Forelimb muscle (tissue), 1 donor: ENCODE measurements at places on chromosomes 13 and 19. TPM values are rescaled to one million over a fixed set of nuclear protein-coding genes. Genes with fewer than 3 reads are reported as not detected.

DNA sequence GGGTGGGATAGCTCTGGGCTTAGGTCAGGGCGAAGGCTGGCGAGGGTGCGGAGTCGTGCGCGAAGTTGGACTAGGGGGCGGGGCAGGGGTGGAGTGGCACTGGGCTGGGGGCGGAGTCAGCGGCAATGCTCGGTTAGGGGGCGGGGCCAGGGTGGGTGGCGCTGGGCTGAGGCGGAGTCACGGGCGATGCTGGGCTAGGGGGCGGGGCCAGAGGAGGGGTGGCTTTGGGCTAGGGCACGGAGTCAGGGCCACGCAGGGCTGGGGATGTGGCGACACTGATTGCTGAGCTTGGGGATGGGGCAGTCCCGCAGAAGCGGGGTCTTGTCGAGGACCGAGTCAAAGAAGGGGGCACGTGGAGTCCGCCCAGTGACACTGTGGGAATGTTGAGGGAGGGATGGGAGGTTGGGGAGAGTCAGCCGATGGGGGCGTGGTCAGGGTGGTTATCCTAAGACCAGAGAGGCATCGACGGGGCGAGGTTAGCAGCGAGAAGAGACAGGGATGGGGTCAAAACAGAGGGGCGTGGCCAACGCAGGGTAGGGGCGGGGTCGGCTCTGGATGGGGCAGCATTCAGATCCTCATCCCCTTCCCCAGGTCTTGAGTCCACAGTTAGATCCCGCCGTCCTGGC lies 8.7 kb downstream of the HOMER3 start:
- no peak for DNase-seq

GRCh38 chr19:56316728-56317127 lies 2.1 kb upstream of the ZSCAN5A start:
- DNase-seq: no peak

- no peak for DNase-seq
Measured at GRCh38 chr19:29945433-29945832, 3.4 kb downstream of the URI1 start.

DNA sequence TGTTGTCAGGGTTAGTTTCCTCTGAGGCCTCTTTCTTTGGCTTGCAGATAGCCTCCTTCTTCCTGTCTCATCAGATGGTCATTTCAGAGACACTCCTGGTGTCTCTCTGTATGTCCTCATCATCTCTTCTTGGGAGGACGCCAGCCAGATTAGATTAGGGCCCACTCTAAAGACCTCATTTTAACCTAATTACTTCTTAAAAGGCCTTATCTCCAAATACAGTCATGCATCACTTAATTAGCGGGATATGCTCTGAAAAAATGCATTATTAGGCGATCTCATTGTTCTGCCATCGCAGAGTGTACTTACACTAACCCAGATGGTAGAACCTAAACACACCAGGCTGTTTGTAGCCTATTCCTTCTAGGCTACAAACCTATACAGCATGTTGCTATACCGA lies 89.0 kb downstream of the CDK8 start:
- no peak for DNase-seq

DNA sequence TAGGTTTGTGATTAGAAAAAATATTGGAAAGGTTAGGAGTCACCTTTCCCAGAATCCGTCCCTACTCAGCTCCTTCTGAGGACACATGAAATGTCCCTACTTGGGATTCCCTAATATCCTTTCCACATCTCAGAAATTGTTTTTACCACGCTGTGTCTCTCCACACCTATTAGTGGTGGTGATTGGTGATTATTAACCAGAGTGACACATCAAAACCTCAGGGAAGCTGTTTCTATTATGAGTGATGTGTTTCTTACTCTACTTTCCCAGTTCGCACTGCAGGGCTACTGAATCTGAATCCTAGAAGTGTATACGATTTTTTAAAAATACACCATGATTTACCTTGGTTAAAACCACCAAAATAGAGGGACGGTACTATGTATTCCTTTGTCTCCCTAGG lies 460.8 kb downstream of the TBC1D4 start:
- no peak for DNase-seq

DNA sequence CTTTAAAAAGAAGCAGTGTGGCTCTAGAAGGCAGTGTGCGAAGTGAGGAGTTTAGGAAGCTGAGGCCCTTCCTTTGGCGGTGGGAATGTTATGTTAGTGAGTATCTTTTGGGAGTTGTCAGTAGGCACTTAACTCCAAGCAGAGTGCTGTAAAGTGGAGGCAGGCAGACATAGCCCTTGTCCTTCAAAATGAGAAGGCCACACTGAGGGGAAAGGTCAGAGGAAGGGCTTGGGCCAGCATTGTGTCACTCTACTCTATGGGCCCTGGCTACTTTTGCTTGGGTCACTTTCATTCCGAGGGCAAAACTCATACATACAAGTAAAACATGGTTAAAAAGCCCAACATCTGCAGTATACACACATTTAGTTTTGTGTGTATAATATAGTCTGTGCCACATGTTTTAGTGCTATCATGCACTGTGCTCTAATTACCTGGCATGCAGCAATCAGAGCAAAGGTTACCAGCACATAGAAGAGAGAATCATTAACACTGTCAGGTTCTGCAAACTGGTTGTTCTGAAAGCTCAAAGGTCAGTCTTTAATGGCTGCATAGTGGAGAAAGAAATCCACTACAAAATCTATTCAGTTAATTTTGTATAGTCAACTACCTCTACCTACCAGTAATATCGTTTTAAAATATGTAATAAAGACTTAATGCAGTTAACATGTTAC lies 64.4 kb downstream of the WASF3 start:
- DNase-seq: no peak

DNA sequence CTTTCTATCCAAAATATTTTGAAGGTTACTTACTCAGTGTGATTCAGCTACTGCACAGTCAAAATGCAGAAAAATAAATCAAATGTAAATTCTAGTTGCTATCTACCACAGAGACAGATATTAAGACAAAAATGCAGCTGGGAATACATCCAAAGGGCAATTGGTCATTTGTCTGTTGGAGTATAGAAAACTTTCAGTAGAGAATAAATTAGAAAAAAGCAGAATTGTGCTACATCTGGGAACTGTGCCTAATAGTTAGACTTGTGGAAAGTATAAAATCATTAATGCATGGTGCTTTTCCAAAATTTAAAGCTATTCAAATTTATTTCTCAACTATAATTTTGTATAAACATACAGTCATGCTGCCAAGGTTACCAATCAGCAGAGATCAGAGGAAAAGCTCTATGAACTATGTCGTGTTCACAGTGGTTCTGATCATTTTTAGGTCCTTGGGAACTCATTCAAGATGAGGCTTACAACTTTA lies 1635.8 kb downstream of the PCDH9 start:
- peak; percentile 57 for DNase-seq

DNA sequence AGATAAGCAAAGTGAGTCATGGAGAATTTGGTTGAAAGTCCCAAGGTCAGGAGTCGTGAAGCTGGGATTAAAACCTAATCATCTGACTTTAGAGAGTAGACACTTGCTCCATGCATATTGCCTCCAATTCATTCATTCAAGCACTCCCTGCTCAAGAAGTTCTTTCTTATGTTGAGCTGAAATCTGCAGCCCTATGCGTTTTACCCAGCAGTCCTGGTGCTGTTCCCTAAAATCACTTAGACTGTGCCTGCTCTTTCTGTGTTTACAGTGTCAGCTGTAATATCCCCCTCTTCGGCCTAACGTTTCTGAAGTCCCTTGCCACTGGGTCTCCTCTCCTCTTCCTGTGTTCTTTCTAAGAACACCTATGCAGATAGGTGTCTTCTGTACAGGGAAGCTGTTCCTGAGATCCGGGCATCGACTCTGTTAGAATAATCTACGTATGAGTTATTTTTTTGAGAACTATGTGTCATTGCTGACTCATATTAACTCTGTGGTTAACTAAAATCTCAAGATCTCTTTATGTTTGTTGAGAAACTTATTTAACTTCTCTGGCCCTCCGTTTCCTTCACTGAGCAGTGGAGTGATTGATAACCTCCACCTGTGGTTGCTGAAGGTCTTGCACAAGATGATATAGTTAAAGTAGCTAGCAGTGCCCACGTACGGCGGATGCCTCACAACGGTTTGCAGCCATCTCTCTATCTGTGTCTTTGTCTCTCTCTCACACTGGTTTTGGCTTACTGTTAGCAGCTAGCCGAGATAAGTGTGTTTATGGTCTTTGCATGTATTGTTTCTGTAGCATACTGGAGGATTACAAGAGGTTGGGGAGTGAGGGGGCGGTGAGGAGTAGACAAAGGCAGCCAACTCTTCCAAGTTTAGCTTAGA lies 4.7 kb downstream of the ALOX5AP start:
- no peak for DNase-seq

- no peak for DNase-seq
Measured at GRCh38 chr13:46113596-46113995, 8.8 kb upstream of the CPB2 start.

- no peak for DNase-seq
Measured at GRCh38 chr19:52191951-52192350, 2.1 kb downstream of the PPP2R1A start.

GRCh38 chr19:28966737-28967399 lies 246.1 kb downstream of the UQCRFS1 start:
- DNase-seq: no peak

GRCh38 chr19:1130771-1131717 lies 27.2 kb downstream of the GPX4 start:
- DNase-seq: no peak

DNA sequence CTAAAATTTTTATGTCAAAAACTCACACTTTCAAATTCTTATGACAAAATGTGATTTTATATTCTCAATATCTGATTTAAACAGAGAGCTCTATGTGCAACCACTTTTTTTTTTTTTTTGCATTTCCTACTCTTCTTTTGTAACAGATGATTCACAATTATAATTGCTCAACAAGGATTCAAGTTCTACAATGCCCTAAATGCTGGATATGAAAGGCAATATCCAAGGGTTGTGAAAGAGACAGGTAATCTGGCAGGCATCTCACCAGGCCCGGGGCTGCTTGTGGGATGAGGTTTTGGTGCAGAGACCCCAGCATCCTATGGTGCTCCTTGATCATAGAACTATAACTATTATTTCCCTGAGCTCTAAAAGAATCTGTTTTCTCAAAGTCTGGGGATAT lies 363.6 kb upstream of the NBEA start:
- DNase-seq: no peak

- no peak for DNase-seq
Measured at GRCh38 chr19:50512112-50512998, 1.4 kb downstream of the ASPDH start.

- no peak for DNase-seq
Measured at GRCh38 chr19:10209315-10209714, 14.6 kb upstream of the DNMT1 start.

GRCh38 chr13:94667190-94667589 lies 45.2 kb downstream of the SOX21 start:
- DNase-seq: no peak

- no peak for DNase-seq
Measured at GRCh38 chr13:105153611-105154010, 1381.9 kb downstream of the EFNB2 start.

DNA sequence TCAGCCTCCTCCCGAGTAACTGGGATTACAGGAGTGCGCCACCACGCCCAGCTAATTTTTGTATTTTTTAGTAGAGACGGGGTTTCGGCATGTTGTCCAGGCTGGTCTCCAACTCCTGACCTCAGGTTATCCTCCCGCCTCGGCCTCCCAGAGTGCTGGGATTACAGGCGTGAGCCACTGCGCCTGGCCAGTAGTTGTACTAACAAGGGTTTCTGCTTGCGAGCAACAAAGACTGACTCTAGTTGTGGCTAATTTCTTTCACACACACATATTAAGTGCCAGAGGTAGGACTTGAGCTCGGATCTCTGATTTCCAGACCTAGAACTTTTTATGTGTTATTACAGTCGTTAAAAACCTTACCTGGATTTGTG lies 635 bp upstream of the PCCA start:
- no peak for DNase-seq

GRCh38 chr19:4849019-4849418 lies 17.5 kb upstream of the TICAM1 start:
- DNase-seq: no peak

DNA sequence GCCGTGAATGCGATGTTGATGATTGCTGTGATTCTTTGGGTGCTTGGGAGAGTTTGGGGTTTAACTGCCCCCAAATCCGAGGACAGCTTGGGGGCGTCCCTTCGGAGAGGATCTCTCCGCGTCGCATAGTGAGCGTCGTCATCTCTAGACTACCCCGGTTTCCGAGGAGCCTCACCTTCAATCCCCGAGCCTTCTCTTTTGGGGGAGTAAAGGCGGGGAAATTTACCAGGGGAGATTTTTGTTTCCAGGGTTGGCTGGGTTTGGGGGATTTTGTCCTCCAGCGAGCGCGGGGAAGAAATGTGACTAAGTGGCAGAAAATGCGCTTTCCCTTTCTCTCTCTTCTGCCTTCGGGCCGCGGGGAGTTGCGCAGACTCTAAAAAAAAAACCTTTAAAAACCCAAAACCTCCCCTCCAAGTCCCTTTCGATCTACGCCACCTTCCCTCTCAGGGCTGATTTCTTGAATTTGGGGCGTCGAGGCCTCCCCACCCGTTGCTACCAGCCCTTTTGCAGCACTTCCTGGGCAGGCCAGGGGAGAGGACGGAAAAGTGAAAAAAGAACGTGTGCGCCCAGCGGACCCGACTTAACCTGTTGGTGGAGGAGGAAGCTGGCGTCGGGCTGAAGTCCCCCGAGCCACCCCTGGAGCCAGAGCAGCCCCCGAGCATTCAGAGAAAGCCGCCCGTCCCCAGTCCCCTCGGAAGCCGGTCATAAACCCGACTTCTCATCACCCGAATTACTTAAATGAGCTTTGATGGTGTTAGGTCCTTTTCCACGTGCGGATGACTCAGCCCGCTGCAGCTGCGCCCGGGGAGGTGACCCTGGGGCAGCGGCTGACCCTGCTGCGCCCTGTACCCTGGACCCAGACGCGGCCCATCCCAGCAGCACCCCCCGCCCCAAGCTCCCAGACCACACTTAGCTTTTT lies 17.7 kb downstream of the NFIX start:
- DNase-seq: no peak

GRCh38 chr13:18998389-18998788 lies 183.2 kb downstream of the TUBA3C start:
- DNase-seq: no peak

AXL gene
- polyA plus RNA-seq: 28.7 TPM

ZBTB32 gene
- polyA plus RNA-seq: not detected

CDC37 gene
- polyA plus RNA-seq: 133 TPM

PRSS57 gene
- polyA plus RNA-seq: 0.44 TPM

KLF1 gene
- 0.42 TPM for polyA plus RNA-seq

ACTL9 gene
- not detected for polyA plus RNA-seq

TGFBR3L gene
- 0.24 TPM for polyA plus RNA-seq

ADAMTSL5 gene
- polyA plus RNA-seq: 16.5 TPM

RGCC gene
- polyA plus RNA-seq: 17.1 TPM

ZSCAN1 gene
- 0.91 TPM for polyA plus RNA-seq

ZNF442 gene
- 1.9 TPM for polyA plus RNA-seq

CFD gene
- polyA plus RNA-seq: 1.4 TPM
